ENCODE measurements at places on chromosomes 2 and 18. TPM values are rescaled to one million over a fixed set of nuclear protein-coding genes. Genes with fewer than 3 reads are reported as not detected.

Gene ABCG8
- total RNA-seq = 8.8 TPM

Gene RTP5
- not detected for total RNA-seq

Gene EHD3
- total RNA-seq = 0.70 TPM

Gene L3MBTL4
- total RNA-seq = 13.3 TPM

Gene AKAIN1
- total RNA-seq = not detected

Measured in HepG2 (cell line).